ENCODE measurements at places on chromosomes 3 and 15. TPM values are rescaled to one million over a fixed set of nuclear protein-coding genes. Genes with fewer than 3 reads are reported as not detected.

Gene SPINK8
- total RNA-seq: not detected

Gene CNBP
- total RNA-seq: 337 TPM

Gene FILIP1L
- 29.5 TPM for total RNA-seq

Gene GOLGA6L10
- total RNA-seq: 5.0 TPM

Gene RYR3
- total RNA-seq: 14.1 TPM

Gene CPNE4
- total RNA-seq: 18.1 TPM

Gene TBC1D5
- 176 TPM for total RNA-seq

Gene CCR8
- not detected for total RNA-seq

Gene UCN2
- total RNA-seq: 0.33 TPM

Gene PIGBOS1
- 16.5 TPM for total RNA-seq

Gene CHDH
- total RNA-seq: 9.1 TPM

Gene ISY1
- total RNA-seq: 24.4 TPM

Gene ECE2
- total RNA-seq: 2.0 TPM

Gene GOLGA8G
- not detected for total RNA-seq

Gene CEMIP
- total RNA-seq: 4.0 TPM

All from camera-type eye (tissue), 1 donor.